ENCODE measurements at places on chromosomes 2 and 18.

- H3K36me3 ChIP-seq = no peaks in the 10 kb centered on the region
- H3K4me1 ChIP-seq = peaks cover 47% of the 10 kb centered on the region
- no peak overlapping the region for H3K27ac ChIP-seq
- DNase-seq = no peak
- no peaks in the 10 kb centered on the region for H3K27me3 ChIP-seq
- H3K4me3 ChIP-seq = no peak overlapping the region
Measured at GRCh38 chr2:197888321-197888720, 83.9 kb downstream of the PLCL1 start.

GRCh38 chr18:62509779-62510178 is 13.0 kb upstream of the ZCCHC2 start:
- H3K36me3 ChIP-seq = no peaks in the 10 kb centered on the region
- no peak overlapping the region for H3K4me3 ChIP-seq
- no peak for DNase-seq
- no peaks in the 10 kb centered on the region for H3K27me3 ChIP-seq

GRCh38 chr18:63257453-63257852 is 62.1 kb downstream of the BCL2 start:
- H3K4me3 ChIP-seq = no peak overlapping the region
- peaks cover 20% of the 10 kb centered on the region for H3K4me1 ChIP-seq
- no peaks in the 10 kb centered on the region for H3K27me3 ChIP-seq
- no peaks in the 10 kb centered on the region for H3K36me3 ChIP-seq

DNA sequence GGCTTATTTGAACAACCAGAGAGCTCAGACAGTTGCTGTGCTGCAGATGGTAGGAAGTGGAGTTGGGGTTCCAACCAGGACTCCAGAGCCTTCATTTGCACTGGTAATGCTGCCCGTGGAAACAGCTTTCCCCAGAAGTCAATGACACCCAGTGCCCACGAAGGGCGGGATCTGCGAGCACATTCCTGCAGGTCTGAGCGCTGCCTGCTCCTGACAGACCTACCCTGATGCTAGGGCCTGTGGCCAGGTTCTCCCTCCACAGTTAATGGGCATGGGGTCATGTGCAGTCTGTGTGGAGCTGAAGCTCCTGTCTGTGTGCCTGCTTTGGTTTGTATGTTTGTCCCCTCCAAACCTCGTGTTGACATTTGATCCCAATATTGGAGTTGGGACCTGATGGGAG is 299.0 kb upstream of the HS6ST1 start:
- no peaks in the 10 kb centered on the region for H3K4me1 ChIP-seq
- H3K4me3 ChIP-seq = no peak overlapping the region
- no peaks in the 10 kb centered on the region for H3K27me3 ChIP-seq
- H3K27ac ChIP-seq = no peak overlapping the region
- no peak for DNase-seq

- no peak for DNase-seq
- H3K27ac ChIP-seq = no peak overlapping the region
- H3K36me3 ChIP-seq = no peaks in the 10 kb centered on the region
- peaks cover 22% of the 10 kb centered on the region for H3K27me3 ChIP-seq
- H3K4me1 ChIP-seq = peaks cover 4% of the 10 kb centered on the region
Measured at GRCh38 chr2:26559556-26559955, 81.6 kb downstream of the CIB4 start.

- H3K4me1 ChIP-seq = peaks cover 44% of the 10 kb centered on the region
- no peak for DNase-seq
- H3K27ac ChIP-seq = peak overlapping the region; percentile 55
- H3K27me3 ChIP-seq = no peaks in the 10 kb centered on the region
- H3K4me3 ChIP-seq = peak overlapping the region; percentile 60
Measured at GRCh38 chr18:75208836-75209128, 157 bp downstream of the PTGR3 start.

DNA sequence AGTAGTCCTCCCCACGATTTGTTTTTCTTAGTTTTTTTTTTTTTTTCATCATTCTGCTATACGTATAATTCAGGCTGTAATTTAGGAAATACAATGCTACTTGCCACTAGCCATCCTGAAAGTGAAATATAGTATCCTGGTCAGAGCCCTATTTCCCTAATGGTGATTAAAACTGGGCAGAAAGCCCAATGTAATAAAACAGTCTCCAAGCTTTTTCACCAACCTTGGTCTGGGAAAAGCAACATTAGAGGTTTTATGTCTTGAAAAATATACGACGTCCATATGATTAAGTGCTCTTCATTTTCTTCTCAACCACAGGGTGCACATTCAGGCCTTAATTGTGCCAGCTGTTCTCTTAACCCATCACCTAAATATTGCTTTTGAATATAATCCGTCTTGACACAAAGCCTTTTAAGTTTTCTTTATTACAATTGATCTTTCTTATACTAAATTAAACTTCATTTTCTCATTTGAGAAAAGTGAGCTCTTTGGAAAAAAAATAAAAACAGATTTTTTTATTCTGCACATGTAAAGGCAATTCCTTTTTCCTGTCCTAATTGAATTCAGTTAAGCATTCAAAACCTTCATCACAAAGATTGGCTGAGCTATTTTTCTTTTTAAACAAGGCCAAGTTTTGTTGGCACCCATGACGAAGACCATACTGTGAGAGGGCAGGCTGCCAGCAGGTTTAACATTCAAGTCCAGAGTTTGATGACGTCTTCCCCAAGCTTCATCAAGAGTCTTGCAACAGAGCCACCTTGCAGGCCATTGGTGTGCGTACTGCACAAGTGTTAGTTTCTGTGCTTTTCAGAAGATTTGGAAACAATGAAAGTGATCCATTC is 52.7 kb downstream of the MAP2 start:
- H3K36me3 ChIP-seq = no peaks in the 10 kb centered on the region
- no peaks in the 10 kb centered on the region for H3K4me1 ChIP-seq
- no peak for DNase-seq
- H3K4me3 ChIP-seq = no peak overlapping the region

DNA sequence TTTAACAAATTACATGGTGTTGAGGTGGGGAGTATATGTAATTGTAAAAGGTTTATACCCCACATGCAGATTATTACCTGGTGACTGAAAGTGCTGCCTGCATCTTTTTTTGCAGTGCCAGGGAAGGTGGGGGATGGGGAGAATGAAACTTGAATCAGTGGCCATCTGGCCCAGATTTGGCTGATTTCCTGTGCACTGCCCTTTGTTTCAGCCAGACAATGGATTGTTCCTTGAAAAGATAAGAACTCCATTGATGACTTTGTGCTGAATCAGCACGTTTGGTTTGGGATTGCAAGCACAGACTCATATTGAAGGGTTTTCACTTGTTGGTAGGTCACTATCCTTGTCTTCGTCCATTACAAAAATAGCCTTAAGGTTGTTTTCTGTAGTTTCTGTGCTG is 20.9 kb downstream of the GREB1L start:
- no peak overlapping the region for H3K4me3 ChIP-seq
- H3K4me1 ChIP-seq = no peaks in the 10 kb centered on the region
- DNase-seq = no peak
- no peaks in the 10 kb centered on the region for H3K36me3 ChIP-seq
- H3K27ac ChIP-seq = no peak overlapping the region

GRCh38 chr2:182559623-182560022 is 132.8 kb upstream of the PDE1A start:
- no peak for DNase-seq
- H3K4me1 ChIP-seq = no peaks in the 10 kb centered on the region
- H3K27ac ChIP-seq = no peak overlapping the region
- H3K27me3 ChIP-seq = no peaks in the 10 kb centered on the region

GRCh38 chr18:49277395-49278036 is 182.9 kb downstream of the DYM start:
- H3K27ac ChIP-seq = no peak overlapping the region
- H3K27me3 ChIP-seq = no peaks in the 10 kb centered on the region
- H3K4me3 ChIP-seq = no peak overlapping the region
- H3K36me3 ChIP-seq = no peaks in the 10 kb centered on the region

DNA sequence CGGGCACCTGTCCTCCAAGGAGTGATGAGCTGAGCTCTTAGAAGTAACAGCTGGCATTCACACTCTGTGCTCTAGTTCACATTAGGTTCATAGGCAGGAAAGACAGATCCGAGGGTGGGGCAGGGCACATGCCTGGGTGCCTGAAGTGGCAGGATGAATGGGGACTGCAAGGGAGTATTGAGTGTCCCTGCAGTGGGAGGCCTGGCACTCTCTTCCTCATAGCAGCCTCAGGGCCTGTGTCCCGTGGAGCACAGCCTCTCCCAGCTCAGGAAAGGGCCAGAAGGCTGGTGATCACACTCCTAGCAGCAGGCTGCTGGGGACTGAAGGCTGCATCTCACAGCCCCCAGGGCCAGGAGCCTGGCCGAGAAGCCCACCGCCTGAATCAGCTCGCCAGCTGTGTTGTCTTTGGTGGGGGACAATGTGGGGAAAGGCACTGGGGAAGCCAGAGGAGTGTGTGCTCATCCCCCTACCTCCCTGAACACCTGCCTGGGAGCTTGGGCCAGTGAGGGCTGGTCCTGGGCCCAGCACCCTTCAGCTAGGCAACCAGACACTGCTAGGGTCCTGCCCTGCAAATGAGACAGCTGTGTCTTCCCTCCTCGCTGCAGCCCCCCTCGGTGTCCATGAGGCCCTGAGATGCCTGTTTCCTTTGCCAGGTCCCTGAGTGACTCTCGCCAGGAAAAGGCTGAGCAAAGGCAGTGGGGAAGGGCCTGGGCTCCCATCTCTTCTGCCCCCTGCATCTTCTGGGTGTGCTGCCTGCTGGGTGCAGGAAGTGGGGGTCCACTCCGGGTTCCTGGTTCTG is 48.2 kb upstream of the HS6ST1 start:
- DNase-seq = no peak
- no peak overlapping the region for H3K4me3 ChIP-seq
- H3K36me3 ChIP-seq = no peaks in the 10 kb centered on the region
- no peak overlapping the region for H3K27ac ChIP-seq
- no peaks in the 10 kb centered on the region for H3K27me3 ChIP-seq

DNA sequence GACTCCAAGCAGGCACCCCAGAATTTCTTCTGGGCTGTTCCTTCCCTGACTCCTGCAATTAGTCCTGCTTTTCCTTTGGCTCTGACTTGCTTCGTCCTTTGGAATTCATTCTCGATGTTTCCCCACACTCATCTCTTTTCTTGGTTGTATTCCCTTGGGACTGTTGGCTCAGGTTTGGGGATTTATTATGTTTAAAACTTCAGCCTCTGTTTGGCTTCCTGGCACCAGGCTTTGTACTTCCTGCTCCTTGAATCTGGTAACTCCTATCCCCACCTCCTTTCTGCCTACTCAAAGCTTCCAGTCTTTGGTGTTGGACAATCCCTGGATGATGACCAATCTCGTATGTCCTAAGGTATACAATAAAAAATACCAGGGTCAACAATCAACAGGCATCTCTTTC is 1.8 kb upstream of the KCNE4 start:
- H3K4me1 ChIP-seq = no peaks in the 10 kb centered on the region
- no peaks in the 10 kb centered on the region for H3K27me3 ChIP-seq
- H3K27ac ChIP-seq = no peak overlapping the region
- H3K4me3 ChIP-seq = no peak overlapping the region
- no peak for DNase-seq
- H3K36me3 ChIP-seq = no peaks in the 10 kb centered on the region

DNA sequence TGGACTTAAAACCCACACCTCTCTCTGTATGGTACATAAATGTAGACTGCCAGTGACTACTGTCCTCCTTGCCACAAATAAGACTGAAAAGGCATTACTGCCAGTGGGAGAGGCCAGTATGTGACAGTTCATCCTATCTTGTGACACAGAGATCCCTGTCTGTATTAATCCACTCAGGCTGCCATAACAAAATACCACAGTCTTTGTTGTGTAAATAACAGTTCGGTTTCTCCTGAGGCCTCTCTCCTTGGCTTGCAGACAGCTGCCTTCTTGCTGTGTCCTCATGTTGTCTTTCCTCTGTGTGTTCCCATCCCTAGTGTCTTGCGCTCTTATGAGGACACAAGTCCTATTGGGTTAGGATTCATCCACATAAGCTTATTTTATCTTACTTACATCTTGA is 46.4 kb upstream of the IL1RL1 start:
- no peak overlapping the region for H3K27ac ChIP-seq
- peaks cover 13% of the 10 kb centered on the region for H3K4me1 ChIP-seq
- DNase-seq = no peak
- no peaks in the 10 kb centered on the region for H3K27me3 ChIP-seq
- H3K36me3 ChIP-seq = no peaks in the 10 kb centered on the region

GRCh38 chr2:191276792-191277465 is 31.7 kb downstream of the MYO1B start:
- no peak overlapping the region for H3K27ac ChIP-seq
- H3K4me1 ChIP-seq = no peaks in the 10 kb centered on the region
- H3K27me3 ChIP-seq = no peaks in the 10 kb centered on the region
- no peak for DNase-seq
- H3K4me3 ChIP-seq = no peak overlapping the region

DNA sequence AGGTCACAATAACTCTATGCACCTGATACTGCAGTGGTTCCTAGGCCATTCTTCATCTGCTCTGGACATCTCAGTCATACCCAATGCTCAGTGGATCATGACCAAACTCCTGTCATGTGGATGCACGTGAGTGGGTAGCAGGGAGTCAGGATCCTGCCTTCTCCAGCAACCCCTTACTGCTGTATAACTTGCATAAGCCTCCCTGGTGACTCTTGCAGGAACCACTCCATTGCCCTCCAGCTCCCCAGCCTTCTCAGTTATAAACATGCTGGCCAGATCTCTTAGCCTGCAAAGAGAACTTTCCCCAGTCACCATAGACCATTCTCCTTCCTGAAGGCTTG is 98.6 kb upstream of the ZNF397 start:
- no peak overlapping the region for H3K4me3 ChIP-seq
- no peaks in the 10 kb centered on the region for H3K4me1 ChIP-seq
- DNase-seq = no peak
- no peaks in the 10 kb centered on the region for H3K27me3 ChIP-seq
- no peak overlapping the region for H3K27ac ChIP-seq

DNA sequence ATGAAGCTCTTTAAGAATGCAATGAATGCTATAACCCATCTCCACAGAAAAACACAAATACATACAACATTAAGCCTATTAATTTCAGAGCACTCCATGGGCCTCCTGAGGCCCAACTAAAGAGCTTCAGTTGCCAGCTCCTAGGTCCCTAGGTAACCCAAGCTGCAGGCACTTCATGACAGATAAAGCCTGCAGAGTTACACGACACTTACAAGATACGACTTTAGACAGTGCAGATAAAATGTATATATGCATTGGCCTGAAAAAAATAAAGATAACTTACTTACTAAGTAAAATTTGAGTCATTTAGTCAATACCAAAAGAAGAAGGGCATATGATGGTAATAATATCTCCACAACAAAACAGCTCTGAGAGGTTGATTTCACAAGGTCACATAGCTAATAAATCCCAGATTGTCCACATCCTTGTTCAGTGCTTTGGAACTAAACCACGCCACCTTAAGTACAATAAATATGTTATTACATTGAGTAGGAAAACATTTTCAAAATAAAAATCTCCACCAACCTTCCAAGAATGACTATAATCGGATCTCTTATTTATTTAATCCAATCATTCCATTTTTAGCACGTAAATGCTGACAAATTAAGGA is 3.4 kb downstream of the MAP4K3 start:
- H3K4me1 ChIP-seq = peaks cover 41% of the 10 kb centered on the region
- H3K4me3 ChIP-seq = no peak overlapping the region
- DNase-seq = no peak
- H3K27ac ChIP-seq = no peak overlapping the region
- H3K36me3 ChIP-seq = no peaks in the 10 kb centered on the region
- no peaks in the 10 kb centered on the region for H3K27me3 ChIP-seq
